Non-pigmented ciliary epithelial cell (primary cell): ENCODE measurements at places on chromosomes 5 and 9.

- DNase-seq, result no peak
Observed at GRCh38 chr9:92208693-92209524, 84.6 kb downstream of the IARS1 start.

DNA sequence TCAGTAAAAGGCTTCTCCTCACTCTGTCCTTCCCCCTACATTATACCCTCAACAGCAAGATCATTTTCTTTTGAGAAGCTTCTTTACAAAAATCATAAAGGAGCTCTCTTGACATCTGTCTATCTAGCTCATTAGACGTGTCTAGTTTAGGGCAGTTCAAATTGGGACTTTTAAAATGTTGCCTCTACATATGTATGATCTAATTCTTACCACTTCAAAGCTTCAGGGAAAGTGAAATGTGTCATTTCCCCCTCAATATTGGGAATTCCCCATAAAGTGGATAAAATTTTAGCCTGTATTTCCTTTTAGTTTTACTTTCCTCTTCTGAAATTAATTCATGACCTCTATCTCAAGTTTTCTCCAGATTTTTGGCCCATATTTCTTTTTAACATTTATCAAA is 323.7 kb downstream of the ARRDC3 start:
- no peak for DNase-seq

DNA sequence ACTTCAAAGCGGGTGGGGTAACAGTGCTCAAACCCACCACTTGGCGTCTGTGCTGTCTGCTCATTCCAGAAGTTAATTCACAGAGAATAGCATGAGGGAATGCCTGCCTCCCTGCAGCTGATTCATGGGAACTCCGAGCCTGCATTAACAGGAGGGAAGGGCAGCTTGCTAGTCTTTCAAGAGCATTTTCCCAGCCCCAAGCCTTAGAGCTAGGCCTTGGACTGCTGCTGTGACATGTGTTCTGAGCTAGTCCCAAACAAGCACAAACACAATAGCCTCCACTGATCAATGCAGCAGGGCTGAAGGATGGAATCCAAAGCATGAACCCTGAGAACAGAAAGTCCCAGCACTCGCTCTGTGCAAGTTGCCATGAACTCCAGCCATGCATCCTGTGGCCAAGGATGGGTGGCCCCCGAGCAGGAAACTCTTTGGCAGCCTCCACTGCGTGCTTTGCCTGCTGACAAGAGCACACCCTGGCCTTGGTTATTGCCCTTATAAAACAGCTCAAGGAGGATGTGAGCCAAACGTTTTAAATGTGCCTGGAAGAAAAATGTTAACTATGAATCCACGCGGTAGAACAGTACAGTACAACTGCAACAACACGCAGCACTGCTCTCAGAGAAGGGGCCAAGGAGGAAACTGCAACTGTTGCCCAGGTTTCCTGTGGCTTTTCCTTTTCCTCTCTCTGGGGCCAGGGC is 653.1 kb upstream of the KLF4 start:
- DNase-seq, result peak; percentile 32

DNA sequence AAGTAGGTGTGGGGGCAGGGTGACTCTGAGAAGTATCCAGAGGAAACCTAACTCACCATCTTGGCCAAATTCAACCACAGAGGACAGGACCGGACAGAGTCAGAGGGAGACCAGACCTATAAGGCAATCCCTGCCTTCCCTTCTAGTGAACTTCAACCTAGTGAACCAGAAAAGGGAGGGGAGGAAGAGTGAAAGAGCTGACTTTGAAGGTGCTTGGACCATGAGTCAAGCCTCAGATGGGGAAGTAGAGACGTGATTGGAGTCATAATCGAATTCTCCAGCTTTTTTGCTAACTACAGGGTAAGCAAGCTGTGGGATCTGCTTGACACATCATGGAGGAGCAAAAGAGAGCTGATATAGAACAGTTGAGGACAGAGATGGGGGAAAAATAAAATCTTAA is 18.8 kb upstream of the KIF2A start:
- no peak for DNase-seq

DNA sequence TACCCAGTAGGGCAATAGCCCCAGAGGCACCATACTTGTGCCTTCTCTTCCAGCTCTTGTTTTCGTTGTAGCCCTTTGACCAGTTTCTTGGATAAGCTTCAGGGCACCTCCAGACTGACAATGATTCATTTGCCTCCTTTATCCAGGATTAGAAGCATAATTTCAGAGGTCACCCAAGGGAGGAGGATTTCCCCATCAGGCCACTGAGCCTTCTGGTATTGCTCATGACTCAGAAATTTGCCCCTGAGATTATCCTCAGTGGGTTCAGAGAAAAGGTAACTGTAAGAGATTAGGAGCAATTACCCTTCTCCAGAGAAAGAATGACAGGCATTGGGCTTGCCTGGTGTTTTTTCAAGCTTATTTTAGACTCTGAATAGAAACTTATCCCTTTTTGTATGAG is 147.9 kb downstream of the MSX2 start:
- DNase-seq, result no peak

DNA sequence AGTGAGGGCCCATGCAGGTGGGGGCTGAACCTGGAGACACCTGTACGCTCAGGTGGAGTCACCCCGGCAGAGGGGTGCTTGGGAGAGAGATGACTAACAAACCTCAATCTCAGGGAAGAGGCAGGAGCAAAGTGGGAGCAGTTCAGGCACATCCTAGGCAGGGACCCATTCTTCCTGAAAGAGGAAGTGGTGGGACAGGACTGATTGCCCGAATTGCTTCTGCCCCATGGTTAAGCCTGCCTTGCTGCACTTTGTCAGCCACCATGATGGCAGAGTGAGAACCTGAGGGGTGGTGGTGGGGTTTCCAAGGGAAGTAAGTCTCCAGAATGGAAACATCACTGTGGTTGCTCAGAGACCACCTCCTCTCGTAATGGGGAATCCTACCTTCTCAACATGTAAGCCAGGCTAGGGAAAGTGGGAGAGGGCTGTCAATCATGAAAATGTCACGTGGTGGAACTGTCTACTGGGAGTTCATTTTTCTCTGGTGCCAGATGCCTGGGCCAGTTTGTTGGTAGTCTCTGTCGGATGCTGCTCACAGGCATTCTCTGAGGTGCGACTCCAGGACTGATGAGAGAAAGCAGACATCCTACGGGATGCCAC is 150.4 kb downstream of the HSPA4 start:
- DNase-seq, result no peak

DNA sequence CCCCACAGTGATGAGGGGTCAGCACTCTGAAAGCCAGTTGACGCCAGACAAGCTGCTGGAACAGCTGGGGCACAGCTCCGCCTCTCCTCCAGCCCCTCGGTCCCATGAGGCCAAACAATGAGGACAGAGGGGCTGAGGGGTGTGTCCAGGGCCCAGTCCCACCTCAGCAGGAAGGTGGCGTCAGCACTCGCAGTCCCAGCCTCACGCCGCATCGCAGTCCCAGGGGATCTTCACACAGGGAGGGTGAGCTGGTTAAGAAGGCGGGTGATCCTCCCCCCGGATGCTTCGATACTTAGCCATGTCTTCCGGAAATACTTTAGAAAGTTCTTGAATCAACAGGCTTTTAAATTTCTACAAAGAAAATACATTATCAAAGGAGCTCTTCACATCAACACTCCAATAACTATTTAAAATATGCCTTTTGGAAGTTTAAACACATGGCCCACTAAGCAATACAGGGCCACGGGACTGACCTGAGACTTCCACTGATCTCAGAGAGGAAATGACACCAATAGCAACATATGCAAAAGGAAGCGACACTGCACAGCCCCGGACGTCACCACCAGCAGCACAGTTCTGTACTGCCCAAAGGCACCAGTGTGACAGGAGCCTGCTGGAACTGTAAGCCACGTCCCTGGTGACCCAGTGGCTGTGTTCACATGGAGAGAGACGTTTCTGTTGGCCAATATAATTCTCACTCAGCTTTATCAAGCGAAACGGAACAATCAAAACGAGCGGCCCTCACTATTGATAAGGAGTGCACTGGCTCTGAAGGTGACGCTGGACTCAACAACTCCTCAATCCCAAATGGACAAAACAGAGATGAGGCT is 5.9 kb downstream of the MED10 start:
- no peak for DNase-seq

DNA sequence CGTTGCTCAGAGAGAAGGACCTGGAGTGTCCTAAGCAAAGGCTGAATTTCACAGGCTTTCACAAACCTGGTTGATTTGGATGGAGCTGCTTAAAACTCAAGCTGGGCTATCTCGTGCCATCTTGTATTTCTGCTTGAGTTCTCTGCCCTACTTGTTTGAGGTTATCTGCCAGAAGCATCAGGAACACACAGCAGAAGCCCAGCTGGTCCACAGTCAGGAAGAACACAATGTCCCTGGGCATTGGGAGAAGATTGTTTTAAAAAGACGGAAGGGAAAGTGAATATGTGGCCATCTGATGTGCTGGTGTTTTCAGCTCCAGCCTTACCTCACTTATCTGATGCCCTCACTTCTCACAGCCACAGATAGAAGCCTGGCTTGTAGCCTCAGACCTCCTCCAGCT is 32.9 kb upstream of the SLC36A1 start:
- DNase-seq, result no peak
